ENCODE measurements at places on chromosomes 7 and 10.

DNA sequence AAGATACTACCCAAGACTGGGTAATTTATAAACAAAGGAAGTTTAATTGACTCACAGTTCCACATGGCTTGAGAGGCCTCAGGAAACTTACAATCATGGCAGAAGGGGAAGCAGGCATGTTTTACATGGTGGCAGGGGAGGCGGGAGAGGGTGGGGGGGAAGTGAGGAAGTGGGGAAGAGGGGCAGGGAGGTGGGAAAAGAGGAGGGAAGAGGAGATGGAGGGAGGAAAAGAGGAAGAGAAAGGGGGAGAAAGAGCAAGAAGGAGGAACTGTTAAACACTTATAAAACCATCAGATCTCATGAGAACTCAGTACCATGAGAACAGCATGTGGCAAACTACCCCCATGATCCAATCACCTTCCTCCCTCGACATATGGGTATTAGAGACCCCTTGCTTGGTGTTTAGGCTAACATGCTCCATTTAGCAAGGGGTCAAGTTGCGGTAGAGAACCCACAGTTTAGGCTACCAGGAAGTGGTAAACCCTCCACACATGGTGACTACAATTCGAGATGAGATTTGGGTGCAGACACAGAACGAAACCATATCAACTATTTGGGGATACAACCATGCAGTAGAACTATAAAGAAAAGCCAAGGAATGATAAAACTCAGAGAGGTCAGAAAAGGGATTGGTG is 3.5 kb upstream of the LMBR1 start:
- no peak for DNase-seq

- no peak for DNase-seq
Observed at GRCh38 chr7:142496545-142496991, 238.7 kb upstream of the PRSS58 start.

- no peak for DNase-seq
Observed at GRCh38 chr10:131781791-131782190, 119.0 kb upstream of the PPP2R2D start.

DNA sequence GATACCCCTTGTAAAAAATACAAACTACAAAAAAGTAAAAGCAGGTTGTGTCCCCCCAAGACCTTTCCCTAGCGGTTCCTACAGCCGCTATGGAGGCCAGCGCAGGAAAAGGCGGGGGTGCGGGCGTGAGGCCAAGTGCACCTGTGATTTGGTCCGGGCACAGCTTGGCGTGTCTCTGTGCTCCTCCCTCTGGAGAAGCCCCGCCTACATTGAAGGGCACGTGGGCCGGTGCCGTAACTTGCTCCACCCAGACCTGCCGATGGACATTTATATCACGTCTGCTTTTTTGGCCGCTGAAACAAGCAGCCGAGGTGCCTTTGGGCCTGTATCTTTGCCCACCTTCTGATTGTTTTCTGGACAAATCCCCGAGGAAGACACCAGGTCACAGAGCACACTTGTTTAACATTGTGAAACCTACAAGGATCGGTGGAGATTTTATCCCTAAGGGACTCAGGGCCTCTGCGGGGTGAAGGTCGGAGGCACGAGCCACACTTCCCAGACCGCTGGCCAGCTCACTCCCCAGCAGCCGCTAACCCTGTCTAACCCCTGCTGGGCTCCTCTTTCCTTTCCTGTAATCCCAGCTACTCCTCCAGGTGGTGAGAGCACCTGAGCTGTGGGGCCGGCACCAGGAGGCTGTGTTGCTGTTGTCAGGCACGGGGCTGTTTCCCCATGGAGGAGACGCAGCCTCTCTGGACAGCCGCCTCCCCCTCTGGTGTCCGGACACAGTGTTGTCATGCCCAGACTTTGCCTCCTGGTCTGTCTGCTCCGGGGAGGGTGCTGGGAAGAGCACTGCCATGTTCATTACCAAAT is 18.8 kb upstream of the INPP5A start:
- DNase-seq: no peak

GRCh38 chr10:5949009-5949759 is 28.2 kb downstream of the IL15RA start:
- DNase-seq: no peak

DNA sequence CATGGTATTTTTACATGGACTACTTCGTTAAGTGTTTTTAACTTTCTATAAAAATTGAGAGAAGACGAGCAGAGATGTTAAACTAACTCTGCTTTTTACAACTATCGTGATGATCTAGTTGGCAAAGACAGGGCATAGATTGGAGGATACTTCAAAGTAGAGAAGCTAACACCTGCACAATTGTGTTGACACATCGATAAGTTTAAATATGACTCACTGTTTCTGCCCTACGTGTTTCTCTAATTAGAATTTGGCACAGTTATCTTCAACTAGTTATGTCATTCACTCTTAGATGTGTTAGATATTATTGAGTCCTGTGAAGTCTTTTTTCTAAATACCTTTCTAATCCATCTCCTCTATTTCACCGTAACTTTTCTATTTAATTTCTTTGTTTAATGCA is 68.5 kb upstream of the FERD3L start:
- no peak for DNase-seq

- DNase-seq: no peak
Observed at GRCh38 chr10:59108886-59109288, 67.6 kb upstream of the PHYHIPL start.

DNA sequence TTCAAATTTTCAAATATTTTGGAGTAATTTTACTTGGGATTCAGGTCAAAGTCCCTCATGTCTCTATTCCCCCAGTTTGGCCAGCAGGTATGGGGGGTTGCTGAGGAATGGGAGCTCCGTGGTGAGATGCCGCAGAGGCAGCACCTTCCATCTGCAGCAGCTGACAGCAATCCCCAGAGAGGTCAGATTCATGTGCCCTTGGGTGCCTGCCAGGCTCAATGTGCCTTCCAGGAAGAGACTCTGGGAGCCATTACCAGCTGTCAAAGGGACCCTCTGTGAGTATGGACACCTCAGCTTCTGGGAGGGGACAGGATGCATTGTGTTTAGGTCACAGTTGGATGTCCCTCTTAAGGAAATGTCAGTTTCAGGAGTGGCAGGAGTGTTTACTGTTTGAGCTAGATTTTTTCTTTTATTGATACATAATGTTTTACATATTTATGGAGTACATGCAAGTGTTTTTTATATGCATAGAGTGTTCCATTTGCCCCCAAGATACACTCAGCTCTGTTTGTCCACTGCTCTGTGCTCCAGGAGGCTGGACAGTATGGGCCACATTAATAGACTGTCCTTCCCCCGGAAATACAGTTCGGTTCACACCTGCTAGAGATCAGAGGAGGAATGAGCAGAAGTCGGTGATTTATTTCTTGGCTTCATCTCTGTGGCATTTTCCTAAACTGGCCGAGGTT is 75.3 kb upstream of the GRB10 start:
- no peak for DNase-seq

DNA sequence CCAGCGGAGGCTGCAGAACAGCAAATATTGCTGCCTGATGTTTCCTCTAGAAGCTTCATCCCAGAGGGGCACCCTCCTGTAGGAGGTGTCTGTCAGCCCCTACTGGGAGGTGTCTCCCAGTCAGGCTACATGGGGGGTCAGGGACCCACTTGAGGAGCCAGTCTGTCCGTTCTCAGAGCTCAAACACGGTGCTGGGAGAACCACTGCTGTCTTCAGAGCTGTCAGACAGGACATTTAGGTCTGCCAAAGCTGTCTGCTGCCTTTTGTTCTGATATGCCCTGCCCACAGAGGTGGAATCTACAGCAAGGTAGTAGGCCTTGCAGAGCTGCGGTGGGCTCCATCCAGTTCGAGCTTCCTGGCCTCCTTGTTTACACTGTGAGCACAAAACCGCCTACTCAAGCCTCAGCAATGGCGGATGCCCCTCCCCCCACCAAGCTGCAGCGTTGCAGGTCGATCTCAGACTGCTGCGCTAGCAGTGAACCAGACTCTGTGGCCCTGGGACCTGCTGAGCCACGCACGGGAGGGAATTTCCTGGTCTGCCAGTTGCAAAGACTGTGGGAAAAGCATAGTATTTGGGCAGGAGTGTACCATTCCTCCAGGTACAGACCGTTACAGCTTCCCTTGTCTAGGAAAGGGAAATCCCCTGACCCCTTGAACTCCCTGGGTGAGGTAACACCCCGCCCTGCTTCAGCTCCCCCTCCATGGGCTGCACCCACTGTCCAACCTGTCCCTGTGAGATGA is 17.7 kb upstream of the MINDY3 start:
- no peak for DNase-seq

- no peak for DNase-seq
Observed at GRCh38 chr10:97782455-97783228, 10.8 kb upstream of the SFRP5 start.

- DNase-seq: no peak
Observed at GRCh38 chr10:112446055-112446854, 459 bp downstream of the ZDHHC6 start.

- no peak for DNase-seq
Observed at GRCh38 chr7:43513251-43513650, 69.7 kb upstream of the STK17A start.

GRCh38 chr7:154929006-154929726 is 73.8 kb downstream of the PAXIP1 start:
- DNase-seq: no peak

GRCh38 chr10:49605216-49605938 is 4.7 kb upstream of the SLC18A3 start:
- no peak for DNase-seq

- DNase-seq: no peak
Observed at GRCh38 chr7:142792593-142792992, 21.8 kb downstream of the PRSS2 start.

DNA sequence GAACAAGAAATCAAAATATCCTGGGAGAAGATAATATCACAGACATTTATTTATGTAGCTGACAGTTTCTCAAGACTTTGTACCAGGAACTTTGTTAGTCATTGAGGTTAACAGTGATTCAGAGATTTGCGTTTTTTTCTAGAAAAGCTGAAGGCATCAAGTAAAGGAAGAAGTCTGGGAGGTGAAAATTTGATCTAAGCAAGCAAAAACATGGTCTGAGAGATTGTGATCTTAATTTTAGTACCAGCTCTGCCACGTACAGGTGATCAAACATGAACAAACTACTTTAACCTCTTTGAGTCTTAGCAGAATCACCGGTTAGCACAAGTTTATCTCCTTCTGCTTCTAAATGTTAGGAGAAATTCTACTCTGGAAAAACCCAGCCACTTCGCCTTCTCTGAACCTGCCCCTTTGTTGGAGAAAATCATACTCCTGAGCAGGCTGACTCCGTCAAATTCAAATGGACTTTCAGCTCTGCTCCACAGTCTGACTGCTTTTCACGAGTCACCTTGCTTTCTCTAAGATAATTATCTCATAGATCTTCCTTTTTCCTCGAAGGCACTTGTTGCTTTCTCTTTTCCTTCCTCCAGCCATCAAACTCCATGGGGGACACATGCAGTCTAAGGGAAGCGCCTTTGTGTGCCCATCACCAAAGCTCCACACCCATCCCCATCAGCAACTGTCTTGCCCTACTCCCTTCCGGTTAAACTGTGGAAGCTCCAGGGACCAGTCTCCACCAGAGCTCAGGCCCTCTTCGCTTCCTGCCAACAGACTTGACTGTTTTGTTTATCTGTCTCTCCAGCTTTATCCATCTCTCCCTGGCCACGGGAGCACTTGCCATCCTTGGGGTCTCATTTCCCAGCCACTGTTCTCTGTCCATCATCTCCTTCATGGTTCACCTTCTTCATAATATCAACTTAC is 86.3 kb downstream of the PRKCQ start:
- DNase-seq: no peak

DNA sequence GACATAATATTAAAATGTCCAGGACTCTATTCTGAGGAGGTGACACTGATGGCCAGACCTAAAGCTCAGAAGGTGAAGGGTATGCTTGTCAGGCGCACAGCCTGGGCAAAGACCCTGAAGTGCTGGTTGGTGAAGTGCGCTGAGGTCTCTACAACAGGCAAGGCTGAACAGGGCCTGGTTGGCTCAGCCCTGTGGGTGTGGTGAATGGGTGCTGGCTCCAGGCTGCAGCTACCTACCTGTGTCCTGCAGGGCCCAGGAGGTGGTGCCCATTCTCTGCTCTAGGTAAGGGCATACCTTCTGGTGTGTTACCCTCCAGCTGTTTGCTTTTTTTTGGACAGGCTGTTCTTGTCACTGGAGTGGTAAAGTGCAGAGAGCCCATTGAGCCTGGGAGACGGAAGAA is 85.1 kb downstream of the RAMP3 start:
- no peak for DNase-seq

- DNase-seq: no peak
Observed at GRCh38 chr10:70843333-70843732, 27.6 kb downstream of the SGPL1 start.

- no peak for DNase-seq
Observed at GRCh38 chr7:151311294-151311864, 30.2 kb upstream of the NUB1 start.

DNA sequence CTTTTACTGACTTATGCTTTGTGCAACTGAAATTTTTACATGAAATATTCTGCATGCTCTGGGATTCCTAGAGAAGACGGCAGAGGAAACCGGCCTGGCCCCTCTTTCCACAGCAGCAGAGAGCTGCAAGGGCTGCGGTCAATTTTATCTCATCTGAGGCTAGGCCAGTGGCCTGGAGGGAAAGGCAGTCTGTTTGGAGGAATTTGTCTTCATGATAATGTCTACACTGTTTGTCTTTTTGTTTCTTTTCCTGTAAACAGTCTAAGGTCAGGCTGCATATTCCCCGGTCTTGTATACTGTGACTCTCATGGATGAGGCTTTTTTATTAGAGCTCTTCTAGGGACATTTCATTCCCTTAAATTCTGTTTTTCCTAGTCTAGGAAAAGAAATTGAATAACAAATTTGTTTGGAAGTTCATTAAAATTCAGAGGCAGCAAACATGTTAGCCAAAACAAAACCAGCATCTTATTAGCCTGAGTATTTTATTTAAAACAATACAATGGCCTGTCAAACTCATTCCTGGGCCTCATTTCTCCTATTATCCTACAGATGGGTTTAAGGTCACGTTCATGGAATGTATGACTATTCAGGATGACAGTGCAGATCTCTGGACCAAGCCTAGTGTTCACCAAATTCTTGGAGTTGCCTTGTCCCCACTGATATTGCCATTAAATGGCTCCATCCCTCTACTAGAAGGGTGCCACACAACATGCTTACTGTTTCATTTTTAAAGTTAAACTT is 26.4 kb downstream of the LAMB4 start:
- no peak for DNase-seq
